ENCODE measurements at places on chromosomes 6 and 20. TPM values are rescaled to one million over a fixed set of nuclear protein-coding genes. Genes with fewer than 3 reads are reported as not detected.

The COL21A1 gene
- 0.93 TPM for polyA plus RNA-seq

The SYCP2 gene
- 1.5 TPM for polyA plus RNA-seq

The LY6G6F gene
- polyA plus RNA-seq, result 0.11 TPM

The MLN gene
- not detected for polyA plus RNA-seq

The ECT2L gene
- polyA plus RNA-seq, result 0.17 TPM

The PTCRA gene
- polyA plus RNA-seq, result 2.9 TPM

The CDSN gene
- not detected for polyA plus RNA-seq

The MUCL3 gene
- 0.03 TPM for polyA plus RNA-seq

The RAB32 gene
- polyA plus RNA-seq, result 20.1 TPM

The BCAS1 gene
- polyA plus RNA-seq, result 0.99 TPM

The PRND gene
- polyA plus RNA-seq, result 0.03 TPM

The CDH26 gene
- 0.70 TPM for polyA plus RNA-seq

The SYNDIG1 gene
- polyA plus RNA-seq, result 1.4 TPM

The GLP1R gene
- not detected for polyA plus RNA-seq

The RHAG gene
- 0.96 TPM for polyA plus RNA-seq

The STMND1 gene
- polyA plus RNA-seq, result not detected

The OVOL2 gene
- polyA plus RNA-seq, result not detected

The RPL7L1 gene
- 33.3 TPM for polyA plus RNA-seq

The ULBP2 gene
- 0.10 TPM for polyA plus RNA-seq

The KCNB1 gene
- polyA plus RNA-seq, result 0.06 TPM

The GPX5 gene
- polyA plus RNA-seq, result not detected

The OLIG3 gene
- polyA plus RNA-seq, result not detected

The MACROD2 gene
- polyA plus RNA-seq, result 4.1 TPM

The IRF4 gene
- polyA plus RNA-seq, result 11.2 TPM

The GTPBP2 gene
- 52.3 TPM for polyA plus RNA-seq

The ENPP4 gene
- polyA plus RNA-seq, result 6.3 TPM

The C6orf141 gene
- not detected for polyA plus RNA-seq

The SIRPB1 gene
- 18.8 TPM for polyA plus RNA-seq

The C6orf132 gene
- polyA plus RNA-seq, result 0.17 TPM

The SRMS gene
- polyA plus RNA-seq, result 0.12 TPM

The KPNA5 gene
- polyA plus RNA-seq, result 4.2 TPM

The TOX2 gene
- polyA plus RNA-seq, result 3.5 TPM

The MEP1A gene
- polyA plus RNA-seq, result 0.22 TPM

The SS18L1 gene
- polyA plus RNA-seq, result 11.0 TPM

Measured in spleen (tissue), 13 donors.